Neural crest cell (in vitro differentiated cells): ENCODE measurements at places on chromosomes 1 and 21. TPM values are rescaled to one million over a fixed set of nuclear protein-coding genes. Genes with fewer than 3 reads are reported as not detected.

The PTGS2 gene
- 0.34 TPM in 1 of 2 replicates, not detected in the other for total RNA-seq

The OR2G2 gene
- total RNA-seq: not detected in 2 replicates

The DCST1 gene
- not detected in 2 replicates for total RNA-seq

The GJC2 gene
- total RNA-seq: 0.65 and 0.68 TPM in 2 replicates

- no peaks in the 10 kb centered on the region for H3K27me3 ChIP-seq
- peak; percentile 46 for DNase-seq
- H3K4me1 ChIP-seq: peaks cover 5% of the 10 kb centered on the region
- H3K4me3 ChIP-seq: no peak overlapping the region
- no peaks in the 10 kb centered on the region for H3K36me3 ChIP-seq
- H3K27ac ChIP-seq: no peak overlapping the region
Observed at GRCh38 chr21:28516991-28517592, 475.6 kb downstream of the LTN1 start.

- no peak overlapping the region for H3K4me3 ChIP-seq
- H3K27me3 ChIP-seq: peaks cover 7% of the 10 kb centered on the region
- no peak for DNase-seq
- no peak overlapping the region for H3K27ac ChIP-seq
- no peaks in the 10 kb centered on the region for H3K36me3 ChIP-seq
Observed at GRCh38 chr1:118751166-118751565, 237.0 kb downstream of the TBX15 start.

DNA sequence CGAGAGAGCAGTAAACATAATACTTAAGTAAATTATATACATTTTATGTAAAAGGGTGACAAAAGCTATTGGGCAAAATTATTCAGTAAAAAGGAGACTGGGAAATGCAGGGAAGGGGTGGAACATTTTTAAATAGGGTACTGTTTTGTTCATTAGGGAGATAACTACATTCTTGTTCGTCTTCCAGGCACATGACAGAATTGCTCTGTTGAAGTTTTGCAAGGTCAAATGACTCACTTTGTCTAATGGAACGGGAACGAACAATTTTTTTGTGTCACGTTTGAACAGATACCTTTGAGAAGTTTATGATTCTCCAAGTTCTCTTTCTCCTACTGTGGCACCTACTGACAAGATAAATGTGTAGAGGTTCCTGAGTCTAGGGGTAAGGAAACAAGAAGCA, 382.3 kb upstream of the ZRANB2 start:
- H3K27ac ChIP-seq: no peak overlapping the region
- H3K4me3 ChIP-seq: no peak overlapping the region
- no peaks in the 10 kb centered on the region for H3K27me3 ChIP-seq
- no peaks in the 10 kb centered on the region for H3K36me3 ChIP-seq
- DNase-seq: no peak
- H3K4me1 ChIP-seq: no peaks in the 10 kb centered on the region

DNA sequence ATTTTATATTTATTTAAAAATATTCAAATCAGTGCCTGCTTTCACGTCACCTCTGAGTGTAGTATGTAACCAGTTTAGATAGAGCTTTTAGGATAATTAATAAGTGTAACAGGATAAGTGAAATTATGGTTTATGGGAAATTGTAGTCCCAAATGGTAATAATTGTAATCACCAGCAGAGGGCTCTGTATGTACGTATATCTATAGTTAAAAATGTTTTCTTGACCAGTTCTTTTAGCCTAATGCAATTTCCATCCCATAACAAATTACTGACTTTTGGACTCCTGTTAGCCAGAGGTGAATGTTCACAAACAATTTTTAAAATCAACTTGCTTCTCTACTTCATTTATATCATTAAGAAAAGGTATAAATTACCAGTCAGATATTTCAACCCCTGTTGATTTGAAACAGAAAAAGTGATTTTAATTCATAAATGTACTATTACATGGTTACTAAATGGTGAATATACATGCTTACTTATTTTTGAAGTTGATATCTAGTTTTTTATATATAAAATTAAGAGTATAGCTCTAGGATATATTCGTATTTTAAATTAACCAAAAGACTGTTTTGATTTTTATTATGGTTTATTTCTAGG, 25.3 kb downstream of the SLC30A7 start:
- H3K36me3 ChIP-seq: peaks cover 15% of the 10 kb centered on the region
- DNase-seq: no peak
- H3K27ac ChIP-seq: no peak overlapping the region

DNA sequence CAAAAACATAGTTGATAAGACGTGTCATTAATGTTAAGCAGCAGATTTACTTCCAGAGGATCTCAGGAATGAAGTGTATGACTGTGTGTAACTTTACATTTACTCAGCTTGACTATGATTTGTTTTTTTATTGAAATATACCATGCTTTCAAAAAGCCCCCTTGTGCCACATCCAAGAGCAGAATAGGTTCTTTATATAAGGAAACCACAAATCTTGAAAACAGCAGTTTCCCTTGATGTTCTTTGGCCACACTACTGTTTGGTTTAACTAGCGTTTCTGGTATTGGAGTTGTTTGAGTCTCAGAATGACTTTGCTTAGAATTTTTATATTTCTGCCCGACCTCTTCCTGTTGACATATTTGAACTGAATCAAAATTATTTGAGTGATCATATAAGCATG, 25.0 kb downstream of the LRRC8C start:
- H3K4me1 ChIP-seq: no peaks in the 10 kb centered on the region
- H3K4me3 ChIP-seq: no peak overlapping the region
- no peak for DNase-seq
- H3K27me3 ChIP-seq: no peaks in the 10 kb centered on the region

DNA sequence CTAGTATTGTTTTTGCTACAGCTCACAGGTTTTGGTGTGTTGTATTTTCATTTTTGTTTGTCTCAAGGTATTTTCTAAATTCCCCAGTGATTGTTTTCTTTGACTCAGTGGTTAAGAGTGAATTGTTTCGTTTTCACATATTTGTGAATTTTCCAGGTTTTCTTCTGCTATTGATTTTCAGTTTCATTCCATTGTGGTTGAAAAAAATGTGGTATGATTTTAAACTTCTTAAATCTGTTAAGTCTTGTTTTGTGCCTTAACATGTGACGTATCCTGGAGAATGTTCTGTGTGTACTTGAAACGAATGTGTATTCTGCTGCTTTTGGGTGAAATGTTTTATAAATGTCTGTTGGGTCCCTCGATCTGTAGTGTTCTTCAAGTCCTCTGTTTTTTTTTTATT, 117.9 kb downstream of the KIF26B start:
- H3K27me3 ChIP-seq: peaks cover 3% of the 10 kb centered on the region
- peak overlapping the region; percentile 16 for H3K27ac ChIP-seq
- peaks cover 7% of the 10 kb centered on the region for H3K4me1 ChIP-seq
- H3K36me3 ChIP-seq: no peaks in the 10 kb centered on the region
- DNase-seq: no peak

DNA sequence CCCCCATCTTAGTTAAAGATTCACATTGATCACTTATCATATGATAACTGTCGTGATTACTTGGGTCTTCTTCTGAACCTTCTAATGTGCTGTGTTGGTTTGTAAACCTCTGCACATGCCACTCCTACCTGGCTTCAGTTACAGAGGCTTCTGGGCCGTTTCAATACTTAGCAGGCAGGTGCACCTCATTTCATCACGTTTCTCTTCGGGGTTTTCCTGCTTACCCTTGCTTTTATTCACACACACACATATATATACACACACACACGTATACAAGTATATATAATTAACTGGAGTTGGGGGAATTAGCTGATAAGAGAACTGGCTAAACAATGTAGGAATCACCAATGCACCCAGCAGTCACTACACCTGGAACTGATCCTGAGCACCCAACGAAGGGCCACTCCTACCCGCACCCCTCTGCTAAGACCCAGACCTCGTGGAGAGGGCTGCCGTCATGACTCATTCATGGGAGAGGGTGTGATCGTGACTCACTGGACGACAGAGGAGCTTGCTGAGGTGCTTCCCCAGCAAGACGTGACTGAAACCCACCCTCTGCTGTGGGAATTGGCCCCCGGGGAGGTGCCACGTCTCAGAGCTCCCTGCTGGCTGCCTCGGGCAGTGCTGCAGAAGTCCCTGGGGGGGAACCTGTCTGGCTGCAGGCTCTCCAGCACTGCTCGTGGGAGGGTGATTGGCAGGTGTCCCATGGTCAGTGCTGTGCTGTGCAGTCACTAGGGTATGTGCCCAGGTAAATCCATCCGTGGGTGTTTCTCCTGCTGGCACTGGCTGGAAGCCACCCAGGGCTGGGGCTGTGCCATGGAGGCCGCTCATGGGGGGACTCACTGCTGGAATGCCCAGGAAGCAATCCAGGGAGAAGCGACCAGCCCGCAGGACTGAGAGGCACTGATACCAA, 166.6 kb downstream of the DYRK1A start:
- peaks cover 5% of the 10 kb centered on the region for H3K4me1 ChIP-seq
- H3K27ac ChIP-seq: no peak overlapping the region
- peaks cover 4% of the 10 kb centered on the region for H3K36me3 ChIP-seq

DNA sequence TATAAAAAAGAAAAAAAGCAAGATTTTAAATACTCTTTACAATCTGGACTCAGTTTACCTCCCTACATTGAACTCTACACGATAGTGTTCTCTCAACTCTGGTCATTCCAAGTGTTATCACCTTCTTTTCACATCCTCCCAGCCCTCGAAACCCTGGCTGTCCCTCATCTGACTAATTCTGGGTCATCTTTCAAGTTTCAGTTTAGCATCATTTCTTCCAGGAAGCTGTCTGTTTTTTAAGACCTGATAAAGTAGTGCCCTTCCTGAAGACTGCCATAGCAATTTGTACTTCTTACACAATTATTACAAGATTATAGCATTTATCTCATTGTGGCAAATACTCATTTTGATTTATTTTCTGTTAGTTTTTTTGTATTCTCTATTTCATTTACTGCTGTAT, 1.2 kb downstream of the ALG14 start:
- H3K4me3 ChIP-seq: peak overlapping the region; percentile 96
- peaks cover 16% of the 10 kb centered on the region for H3K4me1 ChIP-seq
- no peak overlapping the region for H3K27ac ChIP-seq
- no peak for DNase-seq
- no peaks in the 10 kb centered on the region for H3K36me3 ChIP-seq

GRCh38 chr1:52798331-52798730, 44.2 kb upstream of the ZYG11A start:
- peaks cover 7% of the 10 kb centered on the region for H3K36me3 ChIP-seq
- no peaks in the 10 kb centered on the region for H3K4me1 ChIP-seq
- no peak overlapping the region for H3K27ac ChIP-seq
- H3K4me3 ChIP-seq: no peak overlapping the region

GRCh38 chr1:243799908-243800307, 50.1 kb downstream of the AKT3 start:
- no peak overlapping the region for H3K4me3 ChIP-seq
- peaks cover 15% of the 10 kb centered on the region for H3K36me3 ChIP-seq
- H3K27ac ChIP-seq: no peak overlapping the region
- peaks cover 7% of the 10 kb centered on the region for H3K4me1 ChIP-seq
- no peaks in the 10 kb centered on the region for H3K27me3 ChIP-seq
- DNase-seq: no peak

GRCh38 chr1:82752046-82752445, 951.3 kb downstream of the ADGRL2 start:
- DNase-seq: no peak
- no peaks in the 10 kb centered on the region for H3K4me1 ChIP-seq
- no peaks in the 10 kb centered on the region for H3K36me3 ChIP-seq
- H3K4me3 ChIP-seq: no peak overlapping the region
- no peak overlapping the region for H3K27ac ChIP-seq
- no peaks in the 10 kb centered on the region for H3K27me3 ChIP-seq

DNA sequence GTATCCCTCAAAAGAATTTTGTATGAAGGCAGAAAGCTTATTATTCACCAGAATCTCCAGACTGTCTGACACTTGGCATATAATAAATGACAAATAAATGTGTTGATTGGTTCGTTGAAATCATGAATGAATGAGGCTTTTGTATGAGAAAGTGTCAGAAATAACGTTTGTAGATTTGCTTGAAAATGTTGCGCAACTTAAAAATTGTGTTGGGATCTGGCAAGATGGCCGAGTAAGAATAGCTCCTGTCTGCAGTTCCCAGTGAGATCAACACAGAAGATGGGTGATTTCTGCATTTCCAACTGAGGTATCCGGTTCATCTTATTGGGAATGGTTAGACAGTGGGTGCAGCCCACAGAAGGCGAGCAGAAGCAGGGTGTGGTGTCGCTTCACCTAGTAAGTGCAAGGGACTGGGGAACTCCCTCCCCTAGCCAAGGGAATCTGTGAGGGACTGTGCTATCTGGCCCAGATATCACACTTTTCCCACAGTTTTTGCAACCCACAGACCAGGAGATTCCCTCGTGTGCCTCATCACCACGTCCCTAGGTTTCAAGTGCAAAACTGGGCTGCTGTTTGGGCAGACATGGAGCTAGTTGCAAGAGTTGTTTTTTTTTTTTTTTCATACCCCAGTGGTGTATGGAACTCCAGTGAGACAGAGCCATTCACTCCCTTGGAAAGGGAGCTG, 759.0 kb downstream of the LTN1 start:
- no peak for DNase-seq
- no peak overlapping the region for H3K27ac ChIP-seq
- no peak overlapping the region for H3K4me3 ChIP-seq
- no peaks in the 10 kb centered on the region for H3K27me3 ChIP-seq
- no peaks in the 10 kb centered on the region for H3K4me1 ChIP-seq
- H3K36me3 ChIP-seq: no peaks in the 10 kb centered on the region

DNA sequence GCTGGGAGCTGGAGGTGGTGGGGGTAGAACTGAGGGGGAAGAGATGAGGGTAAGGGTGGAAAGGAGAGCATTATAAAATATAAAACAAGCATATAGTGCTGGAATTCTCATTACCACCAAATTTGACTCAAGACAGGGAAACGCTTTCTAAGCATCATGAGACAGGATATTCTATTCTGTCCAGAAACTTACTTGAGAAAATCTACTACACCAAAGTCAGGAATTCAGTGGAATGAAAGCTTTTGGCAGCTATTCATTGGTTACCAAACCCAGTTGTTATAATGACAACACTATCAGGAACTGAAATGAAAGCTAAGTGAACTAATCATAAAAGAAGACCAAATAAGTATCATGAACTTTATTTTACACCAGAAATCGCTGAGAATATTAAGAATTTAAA, 14.5 kb downstream of the AIDA start:
- H3K4me1 ChIP-seq: no peaks in the 10 kb centered on the region
- no peak overlapping the region for H3K27ac ChIP-seq
- peaks cover 12% of the 10 kb centered on the region for H3K36me3 ChIP-seq
- no peak for DNase-seq
- H3K27me3 ChIP-seq: no peaks in the 10 kb centered on the region

DNA sequence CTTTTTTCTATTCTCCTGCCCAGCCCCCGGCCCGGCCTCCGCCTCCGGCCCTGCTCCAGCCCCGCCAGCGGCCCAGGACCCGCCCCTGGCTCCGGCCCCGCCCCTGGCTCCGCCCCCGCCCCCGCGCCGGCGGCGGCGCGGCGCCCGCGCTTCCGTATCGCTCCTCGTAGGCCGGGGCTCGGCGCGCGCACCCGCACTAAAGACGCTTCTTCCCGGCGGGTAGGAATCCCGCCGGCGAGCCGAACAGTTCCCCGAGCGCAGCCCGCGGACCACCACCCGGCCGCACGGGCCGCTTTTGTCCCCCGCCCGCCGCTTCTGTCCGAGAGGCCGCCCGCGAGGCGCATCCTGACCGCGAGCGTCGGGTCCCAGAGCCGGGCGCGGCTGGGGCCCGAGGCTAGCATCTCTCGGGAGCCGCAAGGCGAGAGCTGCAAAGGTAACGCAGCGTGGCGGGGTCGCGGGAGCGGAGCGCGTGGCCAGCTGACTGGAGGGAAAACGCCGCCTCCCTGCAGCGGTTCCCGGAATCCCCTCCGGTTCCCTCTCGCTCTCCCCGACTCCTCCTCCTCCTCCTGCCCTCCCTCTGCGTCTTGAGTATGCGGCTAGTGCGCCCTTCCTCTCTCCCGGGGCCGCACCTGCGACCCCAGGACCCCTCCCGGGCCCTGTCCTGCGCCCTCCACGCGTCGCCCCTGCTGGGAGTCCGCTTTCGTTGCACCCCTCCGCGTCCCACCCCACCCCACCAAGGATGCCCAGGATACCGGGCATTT, at the start of gene IFNAR2:
Gene IFNAR2 (plus strand): TSS at position 155 of the 761 bp plus-strand sequence. CDS start 11,985 bp downstream, outside the sequence.
- H3K36me3 ChIP-seq: no peaks in the 10 kb centered on the region
- peak within 1 kb of the TSS; percentile 91 for H3K4me3 ChIP-seq
- H3K27ac ChIP-seq: no peak within 1 kb of the TSS
- H3K4me1 ChIP-seq: peaks cover 41% of the 10 kb centered on the region
